ENCODE measurements at places on chromosomes 12 and 14.
A peak's percentile ranks its signal among the peaks of the same experiment; 100 is the strongest.

- no peak overlapping the region for H3K4me3 ChIP-seq
- no peak for DNase-seq
- H3K27me3 ChIP-seq, result no peaks in the 10 kb centered on the region
- no peaks in the 10 kb centered on the region for H3K36me3 ChIP-seq
- no peak overlapping the region for H3K27ac ChIP-seq
Measured at GRCh38 chr14:52227619-52228222, 39.8 kb upstream of the PTGDR start.

DNA sequence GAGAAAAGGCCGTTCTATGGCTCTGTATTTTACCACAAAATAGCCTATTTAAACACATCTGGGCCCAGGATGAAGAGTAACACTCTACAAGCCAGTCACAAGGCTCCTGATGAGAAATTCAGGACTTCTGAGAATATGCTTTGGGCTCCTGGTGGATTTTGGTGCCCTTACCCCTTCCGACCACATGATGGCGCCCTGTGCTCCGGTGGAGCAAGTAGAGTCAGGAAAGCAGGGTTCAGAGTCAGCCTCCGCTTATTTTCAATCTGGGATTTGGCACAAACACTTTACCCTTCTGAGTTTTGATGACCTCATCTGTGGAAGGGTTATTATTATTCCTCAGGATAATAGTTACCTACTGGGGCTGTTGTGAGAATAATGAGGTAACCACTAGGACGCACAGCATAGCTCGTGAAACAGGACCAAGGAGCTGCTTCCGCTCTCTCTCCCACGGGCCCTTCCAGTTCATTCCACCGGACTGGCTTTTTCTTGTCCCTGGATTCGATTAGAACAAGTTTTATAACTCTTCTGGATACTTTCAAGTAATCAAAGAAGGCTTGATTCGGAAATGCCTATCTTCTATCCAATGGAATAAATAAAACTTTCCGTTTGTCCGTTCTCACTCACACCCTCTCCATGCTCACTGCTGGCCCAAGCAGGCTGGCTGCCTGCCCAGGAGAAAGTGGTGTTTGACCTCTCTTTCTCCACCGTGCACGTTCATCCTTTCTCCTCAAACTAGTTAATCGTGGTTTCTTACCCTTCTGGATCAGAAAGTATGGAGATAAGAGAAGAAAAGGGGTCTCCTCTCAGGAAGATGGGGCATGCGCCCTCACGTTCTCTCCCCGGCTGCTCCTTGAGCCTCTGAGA, 104.6 kb downstream of the GALC start:
- H3K27me3 ChIP-seq, result peaks cover 27% of the 10 kb centered on the region
- no peak overlapping the region for H3K4me3 ChIP-seq
- DNase-seq, result no peak
- H3K27ac ChIP-seq, result no peak overlapping the region

- H3K27me3 ChIP-seq, result no peaks in the 10 kb centered on the region
- H3K27ac ChIP-seq, result peak overlapping the region; percentile 16
- DNase-seq, result no peak
- H3K36me3 ChIP-seq, result peaks cover 25% of the 10 kb centered on the region
- H3K4me3 ChIP-seq, result no peak overlapping the region
Measured at GRCh38 chr14:52325126-52325525, 11.0 kb downstream of the PTGER2 start.

- DNase-seq, result no peak
- no peak overlapping the region for H3K27ac ChIP-seq
- H3K4me1 ChIP-seq, result no peaks in the 10 kb centered on the region
- H3K4me3 ChIP-seq, result no peak overlapping the region
- peaks cover 29% of the 10 kb centered on the region for H3K27me3 ChIP-seq
Measured at GRCh38 chr12:107159384-107159900, 66.1 kb upstream of the CRY1 start.

- peak overlapping the region; percentile 13 for H3K27ac ChIP-seq
- peaks cover 21% of the 10 kb centered on the region for H3K36me3 ChIP-seq
- peaks cover 67% of the 10 kb centered on the region for H3K4me1 ChIP-seq
- no peak overlapping the region for H3K4me3 ChIP-seq
- no peaks in the 10 kb centered on the region for H3K27me3 ChIP-seq
- no peak for DNase-seq
Measured at GRCh38 chr12:59627582-59627981, 31.8 kb downstream of the SLC16A7 start.

DNA sequence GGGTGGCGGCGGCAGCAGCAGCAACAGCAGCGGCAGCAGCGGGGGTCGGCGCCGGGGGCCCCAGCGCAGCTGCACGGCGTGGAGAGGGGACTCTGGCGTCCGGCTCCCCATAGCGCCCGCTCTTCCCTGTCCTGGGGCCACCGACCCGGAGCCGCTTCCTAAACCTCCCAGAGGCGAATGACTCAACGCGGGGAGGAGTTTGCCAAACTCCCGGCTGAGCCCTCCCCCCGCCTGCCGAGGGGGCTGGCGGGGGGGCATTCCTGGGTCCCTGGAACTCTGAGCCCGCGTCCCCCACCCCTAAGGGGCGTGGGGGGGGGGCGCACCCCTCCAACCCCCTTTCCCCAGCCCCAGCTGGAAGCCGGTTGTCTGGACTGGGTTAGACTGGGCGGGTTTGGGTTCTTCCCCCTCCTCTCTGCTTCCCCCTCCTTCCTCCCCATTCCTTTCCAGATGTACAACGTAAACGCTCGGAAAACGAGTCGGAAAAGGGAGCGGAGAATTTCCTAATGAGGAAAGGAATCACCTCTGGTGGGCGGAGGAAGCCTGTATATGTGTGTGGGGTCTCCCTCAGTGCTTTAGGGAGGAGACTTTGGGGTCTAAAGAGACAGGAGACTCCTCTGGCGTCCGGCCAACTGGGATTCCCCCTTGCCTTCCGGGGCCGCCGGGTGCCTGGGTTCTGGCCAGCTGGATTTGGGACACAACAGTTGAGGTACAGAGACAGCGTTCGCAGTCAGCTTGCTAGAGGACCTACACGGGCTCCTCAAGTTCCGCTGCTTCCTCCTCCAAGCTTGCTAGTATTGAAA, at the start of gene ITGA5:
ITGA5 (minus strand) TSS at position 179 of the 800 bp plus-strand sequence; CDS start at position 111, 68 bp downstream.
- peak within 1 kb of the TSS; percentile 100 for H3K27ac ChIP-seq
- H3K36me3 ChIP-seq, result no peaks in the 10 kb centered on the region
- H3K27me3 ChIP-seq, result no peaks in the 10 kb centered on the region
- H3K4me1 ChIP-seq, result peaks cover 35% of the 10 kb centered on the region

- peaks cover 2% of the 10 kb centered on the region for H3K36me3 ChIP-seq
- no peak for DNase-seq
- H3K4me1 ChIP-seq, result peaks cover 18% of the 10 kb centered on the region
Measured at GRCh38 chr12:111588010-111588409, 11.1 kb downstream of the ATXN2 start.

GRCh38 chr14:39406560-39406959, 25.7 kb downstream of the FBXO33 start:
- peaks cover 43% of the 10 kb centered on the region for H3K4me1 ChIP-seq
- H3K27me3 ChIP-seq, result no peaks in the 10 kb centered on the region
- H3K36me3 ChIP-seq, result peaks cover 10% of the 10 kb centered on the region
- no peak overlapping the region for H3K4me3 ChIP-seq
- no peak for DNase-seq

DNA sequence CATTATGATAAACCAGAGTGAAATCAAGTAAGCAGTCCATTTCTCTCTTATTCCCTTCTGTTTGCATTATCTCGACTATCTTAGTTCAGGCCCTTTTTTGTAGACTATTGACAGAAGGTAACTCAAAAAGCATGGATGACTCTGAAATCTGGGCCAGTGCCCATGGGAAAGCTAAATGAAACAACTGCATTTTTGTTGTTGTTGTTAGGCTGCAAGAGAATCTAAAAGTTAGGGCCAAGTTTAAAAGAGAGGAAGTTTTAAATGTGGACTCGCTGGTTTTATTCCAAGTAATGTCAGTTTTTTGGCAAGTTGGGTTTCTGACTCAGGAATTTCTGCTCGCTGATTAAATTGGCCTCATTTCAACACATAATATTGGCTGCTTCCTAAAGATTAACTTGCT, 201.1 kb downstream of the PIK3C2G start:
- no peak overlapping the region for H3K27ac ChIP-seq
- no peak overlapping the region for H3K4me3 ChIP-seq
- no peaks in the 10 kb centered on the region for H3K27me3 ChIP-seq
- no peaks in the 10 kb centered on the region for H3K36me3 ChIP-seq

GRCh38 chr14:73759183-73759713, 45.1 kb upstream of the PNMA1 start:
- H3K27me3 ChIP-seq, result no peaks in the 10 kb centered on the region
- DNase-seq, result peak; percentile 48
- peak overlapping the region; percentile 84 for H3K4me3 ChIP-seq
- peak overlapping the region; percentile 99 for H3K27ac ChIP-seq
- H3K4me1 ChIP-seq, result peaks cover 52% of the 10 kb centered on the region

DNA sequence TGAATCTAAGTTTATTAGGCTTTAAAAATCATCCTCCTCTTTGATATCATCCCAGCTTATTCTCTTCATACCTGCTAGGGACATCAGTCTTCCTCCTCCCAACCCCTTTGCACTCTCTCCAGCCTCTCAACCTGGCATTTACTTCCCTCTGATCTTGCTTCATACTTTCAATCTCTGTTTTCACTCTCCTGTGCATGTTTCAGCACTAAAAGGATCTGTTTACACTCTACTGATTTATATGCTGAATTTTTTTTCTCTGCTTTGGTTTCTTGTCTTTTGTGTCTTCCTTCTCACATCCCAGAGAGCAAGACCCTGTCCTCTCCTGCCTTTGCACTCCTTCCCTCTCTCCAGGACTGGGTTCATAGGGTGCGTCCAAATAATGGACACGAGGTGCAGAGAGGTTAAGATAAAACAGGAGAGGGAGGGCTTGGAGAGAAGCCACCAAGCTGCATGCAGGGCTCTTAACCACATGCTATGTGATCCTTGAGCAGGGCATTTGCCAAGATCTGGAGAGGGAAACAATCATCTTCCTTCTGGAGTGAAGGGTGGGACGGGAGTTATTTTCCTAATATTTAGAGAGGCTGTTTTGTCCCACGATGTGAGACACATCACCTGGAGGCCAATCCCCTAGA, 3.0 kb upstream of the CISTR start:
- DNase-seq, result no peak
- no peak overlapping the region for H3K27ac ChIP-seq
- no peaks in the 10 kb centered on the region for H3K36me3 ChIP-seq
- peaks cover 12% of the 10 kb centered on the region for H3K4me1 ChIP-seq
- no peak overlapping the region for H3K4me3 ChIP-seq
- peaks cover 10% of the 10 kb centered on the region for H3K27me3 ChIP-seq

DNA sequence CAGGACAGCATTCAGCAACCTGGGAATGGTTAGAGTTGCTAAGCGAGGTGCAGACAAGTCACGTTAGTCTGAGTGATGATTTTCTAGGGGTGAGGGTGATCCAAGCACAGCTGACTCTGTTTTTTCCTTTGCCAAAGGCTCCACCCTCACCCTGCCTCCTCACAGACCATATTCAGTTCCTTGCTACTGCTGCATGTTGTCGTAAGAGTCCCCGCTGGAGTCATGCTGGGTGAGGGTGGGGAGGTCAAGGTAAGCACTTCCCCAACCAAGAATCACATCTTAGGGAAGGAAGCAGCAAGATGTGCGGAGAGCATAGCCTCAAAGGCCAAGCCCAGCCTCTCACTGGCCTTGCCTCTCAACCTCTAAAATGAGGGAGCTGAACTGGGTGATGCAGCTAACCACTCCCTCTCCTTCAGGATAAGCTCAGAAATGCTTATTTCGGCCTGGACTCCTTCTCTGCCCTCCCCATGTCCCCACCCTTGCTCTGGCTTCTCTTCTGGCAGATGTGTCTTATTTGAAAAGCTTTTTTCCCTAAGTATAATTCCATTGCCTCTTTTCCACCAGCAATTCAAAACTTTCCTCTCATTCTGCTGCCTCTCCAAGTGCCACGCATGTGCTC, 66.9 kb upstream of the ACTN1 start:
- H3K4me1 ChIP-seq, result peaks cover 40% of the 10 kb centered on the region
- no peaks in the 10 kb centered on the region for H3K27me3 ChIP-seq
- peak overlapping the region; percentile 71 for H3K27ac ChIP-seq
- no peak overlapping the region for H3K4me3 ChIP-seq

GRCh38 chr14:51121096-51121495, 26.2 kb upstream of the TRIM9 start:
- no peaks in the 10 kb centered on the region for H3K4me1 ChIP-seq
- no peaks in the 10 kb centered on the region for H3K27me3 ChIP-seq
- no peaks in the 10 kb centered on the region for H3K36me3 ChIP-seq
- no peak for DNase-seq

- H3K27me3 ChIP-seq, result no peaks in the 10 kb centered on the region
- DNase-seq, result no peak
- H3K36me3 ChIP-seq, result no peaks in the 10 kb centered on the region
- no peak overlapping the region for H3K27ac ChIP-seq
Measured at GRCh38 chr12:81492131-81492720, 266.9 kb downstream of the PPFIA2 start.

DNA sequence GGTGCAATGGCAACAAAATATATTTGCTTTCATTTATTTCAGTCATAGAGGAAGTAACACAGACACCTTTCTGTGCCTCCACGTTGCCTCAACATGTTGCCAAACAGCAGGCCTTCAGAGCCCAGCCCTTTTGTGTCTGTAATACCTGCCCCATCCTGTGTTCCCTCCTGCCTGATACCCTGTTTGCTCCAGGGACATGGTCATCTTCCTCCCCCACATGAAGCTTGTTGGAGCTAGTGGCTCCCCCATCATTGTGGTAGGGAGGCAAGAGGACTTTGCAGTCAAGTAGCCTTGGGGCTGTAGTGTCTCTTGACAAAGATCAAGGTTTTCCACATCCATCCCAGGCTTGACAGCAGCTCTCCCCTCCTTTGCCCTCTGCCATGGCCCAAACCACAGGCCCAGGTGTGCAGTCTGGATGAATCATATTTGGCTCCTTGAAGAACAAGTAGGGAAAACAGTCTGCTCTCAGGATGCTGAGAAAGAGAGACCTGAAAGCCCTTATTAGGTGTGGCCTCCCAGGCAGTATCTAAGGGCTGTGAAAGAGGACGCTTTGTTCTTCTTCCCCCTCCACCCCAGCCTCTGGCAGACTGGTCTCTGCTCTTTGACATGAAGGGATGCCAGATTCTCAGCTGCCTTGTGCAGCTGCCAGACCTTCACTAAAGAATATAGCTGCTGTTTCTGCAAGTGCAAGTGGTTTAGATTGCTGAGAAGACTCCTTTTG, 329.0 kb downstream of the C12orf75 start:
- no peak overlapping the region for H3K4me3 ChIP-seq
- H3K27me3 ChIP-seq, result peaks cover 7% of the 10 kb centered on the region
- no peak for DNase-seq
- no peaks in the 10 kb centered on the region for H3K36me3 ChIP-seq
- H3K27ac ChIP-seq, result no peak overlapping the region

- no peak overlapping the region for H3K4me3 ChIP-seq
- no peak for DNase-seq
- no peaks in the 10 kb centered on the region for H3K36me3 ChIP-seq
Measured at GRCh38 chr12:87152075-87152474, 877.1 kb downstream of the C12orf50 start.

- no peak overlapping the region for H3K27ac ChIP-seq
- peaks cover 3% of the 10 kb centered on the region for H3K4me1 ChIP-seq
- H3K4me3 ChIP-seq, result peak overlapping the region; percentile 43
- no peaks in the 10 kb centered on the region for H3K36me3 ChIP-seq
Measured at GRCh38 chr14:69483765-69484443, 624 bp upstream of the PLEKHD1 start.

All from naive thymus-derived CD8-positive, alpha-beta T cell (primary cell).